ENCODE measurements at places on chromosomes 12 and 14.

DNA sequence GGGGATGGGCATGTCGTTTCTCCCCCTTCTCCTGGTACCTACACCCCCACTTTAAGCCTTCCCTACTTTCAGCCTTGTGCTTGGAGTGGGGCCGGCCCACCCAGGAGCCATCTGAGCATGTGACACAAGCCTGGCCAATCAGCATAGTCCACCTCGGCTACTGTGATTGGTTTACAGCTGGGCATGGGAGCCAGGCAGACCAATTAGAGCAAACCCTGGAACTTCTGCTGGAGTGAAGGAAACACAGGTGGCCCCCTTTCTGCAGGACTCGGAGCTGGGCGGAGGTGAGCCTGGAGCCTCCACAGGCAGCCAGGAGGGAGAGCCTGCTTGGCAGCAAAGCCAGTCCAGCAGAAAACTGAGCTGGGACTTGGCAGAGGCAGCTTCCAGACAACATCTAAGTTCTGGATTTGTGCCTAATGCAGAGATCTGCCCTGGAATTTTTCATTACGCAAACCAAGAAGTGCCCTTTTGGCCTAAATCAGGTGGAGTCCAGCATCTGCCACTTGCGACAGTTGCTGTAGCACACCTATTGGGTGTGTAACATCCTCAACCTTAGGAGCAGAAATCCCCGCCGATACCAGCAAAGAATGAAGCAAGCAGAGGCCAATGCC is 59.5 kb downstream of the SCARB1 start:
- H3K36me3 ChIP-seq, result no peaks in the 10 kb centered on the region
- no peak for DNase-seq
- H3K27ac ChIP-seq, result no peak overlapping the region
- peaks cover 11% of the 10 kb centered on the region for H3K4me1 ChIP-seq
- H3K27me3 ChIP-seq, result no peaks in the 10 kb centered on the region

GRCh38 chr14:65709576-65709975 is 297.0 kb downstream of the FUT8 start:
- no peak overlapping the region for H3K4me3 ChIP-seq
- H3K27me3 ChIP-seq, result no peaks in the 10 kb centered on the region
- no peak for DNase-seq
- no peaks in the 10 kb centered on the region for H3K36me3 ChIP-seq
- H3K27ac ChIP-seq, result no peak overlapping the region

DNA sequence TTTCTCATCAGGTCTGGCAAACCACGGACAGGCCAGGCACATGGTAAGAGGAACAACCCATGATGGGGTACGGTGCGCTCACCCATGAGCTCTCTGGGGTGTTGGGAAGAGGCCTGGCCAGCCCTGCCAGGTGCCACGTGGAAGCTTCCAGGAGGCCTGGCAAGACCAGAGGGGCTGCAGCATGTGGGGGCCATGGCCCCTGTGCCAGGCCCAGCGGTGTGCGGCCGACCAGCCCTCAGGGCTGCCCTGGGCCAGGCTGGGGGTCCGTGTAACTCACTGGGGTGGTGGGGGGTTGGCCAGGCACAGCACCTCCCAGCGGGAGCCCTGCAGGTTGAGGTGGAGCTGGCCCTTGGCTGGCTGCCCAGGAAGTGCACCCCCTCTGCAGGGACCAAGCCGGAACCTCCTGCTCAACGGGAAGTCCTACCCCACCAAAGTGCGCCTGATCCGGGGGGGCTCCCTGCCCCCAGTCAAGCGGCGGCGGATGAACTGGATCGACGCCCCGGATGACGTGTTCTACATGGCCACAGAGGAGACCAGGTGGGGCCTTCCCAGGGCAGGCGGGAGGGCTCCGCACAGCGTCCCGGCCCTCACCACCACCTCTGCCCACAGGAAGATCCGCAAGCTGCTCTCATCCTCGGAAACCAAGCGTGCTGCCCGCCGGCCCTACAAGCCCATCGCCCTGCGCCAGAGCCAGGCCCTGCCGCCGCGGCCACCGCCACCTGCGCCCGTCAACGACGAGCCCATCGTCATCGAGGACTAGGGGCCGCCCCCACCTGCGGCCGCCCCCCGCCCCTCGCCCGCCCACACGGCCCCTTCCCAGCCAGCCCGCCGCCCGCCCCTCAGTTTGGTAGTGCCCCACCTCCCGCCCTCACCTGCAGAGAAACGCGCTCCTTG is 4.9 kb upstream of the CRIP2 start:
- no peak overlapping the region for H3K27ac ChIP-seq
- H3K27me3 ChIP-seq, result no peaks in the 10 kb centered on the region
- H3K4me1 ChIP-seq, result peaks cover 62% of the 10 kb centered on the region

- no peaks in the 10 kb centered on the region for H3K27me3 ChIP-seq
- DNase-seq, result no peak
- H3K4me3 ChIP-seq, result no peak overlapping the region
- H3K36me3 ChIP-seq, result no peaks in the 10 kb centered on the region
- no peak overlapping the region for H3K27ac ChIP-seq
Observed at GRCh38 chr12:80195074-80195726, 95.9 kb downstream of the OTOGL start.

GRCh38 chr12:107788690-107789458 is 14.4 kb downstream of the ASCL4 start:
- no peaks in the 10 kb centered on the region for H3K36me3 ChIP-seq
- H3K4me1 ChIP-seq, result no peaks in the 10 kb centered on the region
- no peaks in the 10 kb centered on the region for H3K27me3 ChIP-seq
- no peak for DNase-seq

GRCh38 chr12:33575346-33575745 is 135.7 kb upstream of the SYT10 start:
- no peaks in the 10 kb centered on the region for H3K27me3 ChIP-seq
- no peaks in the 10 kb centered on the region for H3K4me1 ChIP-seq
- DNase-seq, result no peak
- H3K4me3 ChIP-seq, result no peak overlapping the region

DNA sequence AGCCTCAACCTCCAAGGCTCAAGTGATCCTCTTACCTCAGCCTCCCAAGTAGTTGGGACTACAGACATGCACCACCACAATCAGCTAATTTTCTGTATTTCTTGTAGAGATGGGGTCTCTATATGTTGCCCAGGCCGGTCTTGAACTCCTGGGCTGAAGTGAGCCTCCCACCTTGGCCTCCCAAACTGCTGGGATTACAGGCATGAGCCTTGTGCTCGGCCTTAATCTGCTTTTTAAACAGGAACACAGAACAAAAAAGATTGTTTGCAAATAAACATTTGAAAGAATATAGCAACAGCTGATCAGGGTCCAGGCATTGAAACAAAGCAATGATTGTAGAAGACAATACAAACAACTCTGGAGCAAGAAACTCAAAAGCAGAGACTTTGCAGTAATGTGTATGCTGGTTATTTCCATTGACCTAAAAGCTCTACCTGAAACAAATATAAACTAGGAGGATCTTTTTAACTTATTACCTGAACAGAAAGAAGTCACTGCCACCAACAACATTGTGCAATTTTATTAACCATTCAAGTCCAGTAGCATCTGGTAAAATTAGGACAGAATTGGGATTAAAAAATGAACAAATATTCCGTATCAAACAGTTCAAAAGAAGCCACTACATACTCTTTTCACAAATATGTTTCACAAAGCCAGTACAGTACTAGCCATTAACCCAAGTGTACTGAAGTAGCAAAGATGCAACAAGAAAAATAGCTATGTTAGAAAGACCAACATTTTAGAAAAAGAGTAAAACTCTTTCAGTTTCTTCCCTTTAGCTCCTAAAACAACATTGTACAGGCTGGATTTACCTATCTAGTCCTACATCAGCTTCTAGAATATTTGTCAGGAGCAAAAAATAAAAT is 14.2 kb downstream of the AMN1 start:
- no peak overlapping the region for H3K4me3 ChIP-seq
- H3K36me3 ChIP-seq, result peaks cover 9% of the 10 kb centered on the region
- DNase-seq, result no peak

- peaks cover 5% of the 10 kb centered on the region for H3K4me1 ChIP-seq
- no peaks in the 10 kb centered on the region for H3K36me3 ChIP-seq
- H3K27me3 ChIP-seq, result no peaks in the 10 kb centered on the region
- no peak within 1 kb of the TSS for H3K27ac ChIP-seq
Observed at GRCh38 chr14:69879175-69880043, at the start of gene SMOC1. SMOC1 (plus strand) TSS chr14:69879416; CDS start chr14:69879679, 263 bp downstream.

DNA sequence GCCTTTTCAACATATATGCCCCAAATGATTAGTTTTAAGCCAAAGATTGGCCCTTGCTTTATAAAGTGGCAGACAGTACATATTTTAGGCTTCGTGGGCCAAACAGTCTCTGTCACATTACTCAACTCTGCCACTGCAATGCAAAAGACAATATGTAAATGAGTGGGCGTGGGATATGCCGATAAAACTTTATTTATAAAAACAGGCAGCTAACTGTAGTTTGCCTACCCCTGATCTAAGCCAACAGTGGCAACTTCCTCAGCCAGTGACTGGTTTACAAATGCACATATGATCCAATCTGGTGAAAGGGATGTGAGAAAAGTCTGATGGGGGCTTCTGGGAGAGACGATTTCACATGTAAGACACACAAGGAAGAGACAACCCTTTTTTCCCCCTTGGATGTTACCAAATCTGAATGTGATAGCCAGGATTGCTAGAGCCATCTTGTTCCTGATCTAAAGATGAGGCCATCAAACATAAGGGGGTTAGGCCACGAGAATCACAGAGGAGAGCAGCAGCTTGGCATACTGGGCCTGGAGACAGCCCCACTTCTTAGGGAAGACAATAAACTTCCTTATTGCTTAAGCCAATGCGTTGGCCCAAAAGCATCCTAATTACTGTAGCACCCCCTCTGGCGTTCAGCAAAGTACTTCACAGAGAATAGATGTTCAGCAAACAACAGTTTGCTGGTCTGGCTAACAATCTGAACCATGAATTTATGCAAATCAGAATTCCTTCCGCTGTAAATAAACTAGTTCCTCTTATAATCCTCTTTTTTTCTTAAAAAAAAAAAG is 75.2 kb upstream of the TMCC3 start:
- no peaks in the 10 kb centered on the region for H3K36me3 ChIP-seq
- no peak overlapping the region for H3K4me3 ChIP-seq
- no peaks in the 10 kb centered on the region for H3K27me3 ChIP-seq

DNA sequence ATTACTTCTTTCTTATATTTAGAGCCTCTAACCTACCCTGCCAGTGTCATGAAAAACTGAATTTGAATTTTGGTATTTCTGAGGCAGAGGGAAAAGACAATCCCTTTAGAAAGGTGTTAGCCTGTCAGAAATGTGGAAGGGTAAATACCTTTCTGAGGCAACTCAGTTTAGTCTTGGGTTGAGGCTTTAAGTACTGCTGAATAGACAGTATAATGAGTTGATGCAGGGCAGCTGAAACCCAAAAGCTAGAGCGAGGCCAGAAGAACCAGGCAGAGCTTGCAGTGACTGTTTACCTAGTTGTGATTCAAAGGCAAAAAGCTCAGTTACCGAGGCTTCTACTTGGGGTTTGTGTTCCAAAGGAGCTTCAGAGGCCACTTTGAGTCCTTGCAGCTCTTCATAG is 18.7 kb downstream of the ZC2HC1C start:
- no peak overlapping the region for H3K27ac ChIP-seq
- H3K4me1 ChIP-seq, result no peaks in the 10 kb centered on the region
- no peak overlapping the region for H3K4me3 ChIP-seq
- DNase-seq, result no peak

- H3K27ac ChIP-seq, result no peak overlapping the region
- no peak overlapping the region for H3K4me3 ChIP-seq
- DNase-seq, result no peak
- H3K36me3 ChIP-seq, result no peaks in the 10 kb centered on the region
Observed at GRCh38 chr14:84477996-84478395, 1051.9 kb upstream of the FLRT2 start.

GRCh38 chr12:79168687-79169086 is 304.1 kb downstream of the SYT1 start:
- no peak overlapping the region for H3K4me3 ChIP-seq
- no peaks in the 10 kb centered on the region for H3K27me3 ChIP-seq
- no peak for DNase-seq
- no peak overlapping the region for H3K27ac ChIP-seq

- DNase-seq, result no peak
- no peaks in the 10 kb centered on the region for H3K36me3 ChIP-seq
- peaks cover 17% of the 10 kb centered on the region for H3K4me1 ChIP-seq
- peak overlapping the region; percentile 62 for H3K27ac ChIP-seq
Observed at GRCh38 chr14:56199982-56200577, 81.9 kb downstream of the PELI2 start.

DNA sequence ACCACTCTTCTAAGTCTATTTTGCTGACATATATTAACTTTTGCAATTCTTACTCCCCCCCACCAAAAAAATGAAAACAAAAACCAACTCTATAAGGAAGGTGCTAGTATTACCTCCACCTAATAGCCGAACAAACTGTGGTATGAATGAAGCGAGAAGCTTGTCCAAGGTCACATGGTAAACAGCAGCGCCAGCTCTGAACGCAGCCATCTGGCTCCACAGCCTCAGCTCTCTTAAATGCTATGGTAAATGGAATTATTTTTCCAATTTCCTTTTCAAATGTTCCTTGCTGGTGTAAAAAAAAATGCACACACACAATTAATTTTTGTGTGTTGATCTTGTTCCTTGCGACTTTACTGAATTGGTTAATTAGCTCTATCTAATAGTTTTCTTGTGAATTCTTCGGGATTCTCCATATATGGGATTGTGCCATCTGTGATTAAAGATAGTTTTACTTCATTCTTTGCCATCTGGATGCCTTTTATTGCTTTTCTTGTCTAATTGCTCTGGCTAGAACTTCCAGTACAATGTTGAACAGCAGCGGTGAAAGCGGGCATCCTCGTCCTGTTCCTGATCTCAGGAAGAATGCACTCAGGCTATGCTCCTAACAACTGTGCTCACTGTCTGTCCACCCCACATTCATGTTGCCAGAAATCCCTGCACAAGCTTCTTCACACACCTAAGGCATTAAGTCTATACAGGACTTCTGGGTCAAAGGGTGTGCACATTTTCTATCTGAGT is 10.7 kb upstream of the C12orf76 start:
- DNase-seq, result no peak
- no peaks in the 10 kb centered on the region for H3K27me3 ChIP-seq
- no peak overlapping the region for H3K27ac ChIP-seq
- H3K36me3 ChIP-seq, result no peaks in the 10 kb centered on the region

DNA sequence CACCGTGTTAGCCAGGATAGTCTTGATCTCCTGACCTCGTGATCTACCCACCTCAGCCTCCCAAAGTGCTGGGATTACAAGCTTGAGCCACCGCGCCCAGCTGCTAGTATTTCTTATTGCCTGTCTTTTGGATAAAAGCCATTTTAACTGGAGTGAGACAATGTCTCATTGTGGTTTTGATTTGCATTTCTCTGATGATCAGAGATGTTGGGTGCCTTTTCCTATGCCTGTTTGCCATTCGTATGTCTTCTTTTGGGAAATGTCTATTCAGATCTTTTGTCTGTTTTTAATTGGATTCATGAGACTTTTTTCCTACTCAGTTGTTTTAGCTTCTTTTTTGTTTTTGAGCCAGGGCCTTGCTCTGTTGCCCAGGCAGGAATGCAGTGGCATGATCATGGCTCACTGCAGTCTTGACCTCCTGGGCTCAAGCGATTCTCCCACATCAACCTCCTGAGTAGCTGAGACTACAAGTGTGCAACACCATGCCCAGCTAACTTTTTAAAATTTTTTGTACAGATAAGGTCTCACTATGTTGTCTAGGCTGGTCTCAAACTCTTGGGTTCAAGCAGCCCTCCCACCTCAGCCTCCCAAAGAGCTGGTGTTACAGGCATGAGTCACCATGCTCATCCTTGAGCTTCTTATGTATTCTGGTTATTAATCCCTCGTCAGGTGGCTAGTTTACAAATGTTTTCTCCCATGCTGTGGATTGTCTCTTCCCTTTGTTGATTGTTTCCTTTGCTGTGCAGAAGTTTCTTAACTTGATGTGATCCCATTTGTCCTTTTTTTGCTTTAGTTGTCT is 65.9 kb downstream of the ACACB start:
- H3K4me3 ChIP-seq, result no peak overlapping the region
- H3K27me3 ChIP-seq, result no peaks in the 10 kb centered on the region
- H3K27ac ChIP-seq, result no peak overlapping the region
- no peaks in the 10 kb centered on the region for H3K4me1 ChIP-seq

Data from vagina (tissue), 2 donors.